ENCODE measurements at places on chromosomes 5 and 9.

- no peak for DNase-seq
These were observed 20.6 kb downstream of the SLC38A9 start for GRCh38 chr5:55691265-55692105.

DNA sequence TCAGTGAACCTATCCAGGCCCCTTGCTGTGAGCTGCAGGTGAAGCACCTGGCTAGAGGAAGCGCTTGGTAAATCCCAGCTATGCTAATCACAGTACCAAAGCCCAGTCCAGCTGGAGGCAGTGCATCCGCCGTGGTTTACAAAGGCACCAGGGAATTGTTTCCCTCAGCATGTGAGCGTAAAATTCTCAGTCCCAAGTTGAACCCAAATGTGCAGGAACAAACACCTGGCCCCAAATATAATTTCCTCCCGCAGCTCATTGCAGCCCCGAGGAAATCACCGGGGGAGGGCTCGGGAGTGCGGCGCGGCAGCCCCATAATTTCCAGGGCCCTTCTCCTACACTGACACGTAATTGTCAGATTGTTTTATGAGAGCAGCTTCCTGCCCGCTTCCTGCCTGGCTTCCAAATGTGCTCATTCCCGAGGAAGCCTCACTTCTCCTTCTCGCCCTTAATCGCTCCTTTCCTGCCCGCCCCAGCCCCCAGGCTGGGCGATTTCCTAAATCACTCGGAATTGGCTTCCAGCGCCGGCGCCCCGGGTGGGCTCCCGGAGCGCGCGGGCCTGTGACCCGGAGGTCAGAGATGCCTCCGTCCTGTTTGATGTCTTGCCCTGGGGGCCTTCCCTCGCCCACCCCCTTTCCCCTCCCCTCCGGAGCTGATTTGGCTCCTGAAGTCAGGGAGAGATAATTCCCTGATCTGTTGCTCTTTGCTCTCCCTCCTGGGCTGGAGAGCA, 134.4 kb downstream of the FGF1 start:
- no peak for DNase-seq

- DNase-seq = no peak
These were observed 4.0 kb upstream of the CLPTM1L start for GRCh38 chr5:1348986-1349245.

GRCh38 chr9:135878528-135879236, 28.7 kb downstream of the CAMSAP1 start:
- no peak for DNase-seq

- DNase-seq = no peak
These were observed 5.3 kb downstream of the PRELID2 start for GRCh38 chr5:145829708-145830361.

DNA sequence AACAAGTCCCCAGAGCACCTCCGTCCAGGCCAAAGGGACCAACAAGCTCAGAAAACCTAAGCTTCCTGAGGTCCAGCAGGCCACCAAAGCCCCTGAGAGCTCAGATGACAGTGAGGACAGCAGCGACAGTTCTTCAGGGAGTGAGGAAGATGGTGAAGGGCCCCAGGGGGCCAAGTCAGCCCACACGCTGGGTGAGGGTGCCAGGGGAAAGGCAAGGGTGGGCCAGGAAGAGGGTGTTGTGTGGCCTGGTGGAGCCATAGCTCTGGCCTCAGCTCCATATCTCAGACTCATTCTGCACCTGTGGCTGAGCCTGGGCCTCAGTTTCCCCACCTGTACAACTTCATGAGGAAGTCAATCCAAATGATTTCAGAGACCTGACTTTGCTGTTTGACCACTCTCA, 20.7 kb downstream of the CD74 start:
- no peak for DNase-seq
